Inflammatory macrophage treated with lipopolysaccharide for 4 hours (primary cell): ENCODE measurements at places on chromosomes 2 and 18.

GRCh38 chr2:236498369-236498768, 71.3 kb upstream of the ACKR3 start:
- DNase-seq = peak; percentile 8

- no peak for DNase-seq
Measured at GRCh38 chr18:55300421-55300935, 287.5 kb downstream of the TCF4 start.

DNA sequence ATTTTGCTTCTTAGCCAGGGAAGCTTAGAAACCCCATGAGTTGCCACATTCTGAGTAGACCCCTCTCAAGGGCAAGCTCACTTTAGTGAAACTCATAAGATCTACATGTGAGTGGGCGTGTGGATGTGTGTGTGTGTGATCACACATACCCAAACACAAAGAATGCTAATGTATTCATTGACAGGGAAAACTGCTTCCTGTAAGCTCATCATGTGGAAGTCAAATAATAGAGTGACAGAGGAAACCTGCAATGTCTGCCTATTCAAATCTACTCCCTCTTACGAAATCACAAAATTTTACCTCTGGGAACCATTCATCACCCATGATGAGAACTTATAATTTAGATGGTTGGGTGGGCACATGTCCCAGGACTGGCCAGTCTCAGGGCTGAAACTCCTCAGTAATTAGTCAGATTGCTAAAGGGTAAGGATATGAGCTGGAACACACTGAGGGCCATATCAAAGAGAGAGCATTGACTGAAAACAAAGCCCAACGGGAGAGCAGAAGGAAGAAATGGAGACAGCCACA, 94.5 kb upstream of the CCDC150 start:
- DNase-seq = no peak

DNA sequence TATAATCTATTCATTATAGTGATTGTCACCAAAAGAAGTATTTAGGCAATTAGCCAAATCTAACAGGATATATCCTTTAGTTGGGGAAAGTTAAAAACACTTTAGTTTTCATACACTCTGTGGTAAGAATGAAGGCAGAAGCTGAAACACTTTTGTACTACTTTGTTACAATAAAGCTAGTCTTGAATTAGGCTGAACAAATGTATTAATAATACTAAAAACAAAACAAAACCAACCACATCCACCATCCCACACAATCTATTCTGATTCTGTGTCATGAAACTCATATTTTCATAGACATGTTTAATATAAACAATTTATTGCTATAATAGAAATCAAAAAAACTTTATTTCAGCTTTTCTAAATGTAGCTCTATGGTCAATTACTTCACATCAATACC, 508.8 kb downstream of the ZEB2 start:
- DNase-seq = no peak

GRCh38 chr2:233023007-233023760, 9.3 kb upstream of the NEU2 start:
- DNase-seq = no peak

- no peak for DNase-seq
Measured at GRCh38 chr2:76437564-76437963, 726.8 kb upstream of the GCFC2 start.

GRCh38 chr2:94985636-94986035, 39.9 kb upstream of the MAL start:
- DNase-seq = no peak
